Effector memory CD4-positive, alpha-beta T cell (primary cell): ENCODE measurements at places on chromosomes 5 and 9.

DNA sequence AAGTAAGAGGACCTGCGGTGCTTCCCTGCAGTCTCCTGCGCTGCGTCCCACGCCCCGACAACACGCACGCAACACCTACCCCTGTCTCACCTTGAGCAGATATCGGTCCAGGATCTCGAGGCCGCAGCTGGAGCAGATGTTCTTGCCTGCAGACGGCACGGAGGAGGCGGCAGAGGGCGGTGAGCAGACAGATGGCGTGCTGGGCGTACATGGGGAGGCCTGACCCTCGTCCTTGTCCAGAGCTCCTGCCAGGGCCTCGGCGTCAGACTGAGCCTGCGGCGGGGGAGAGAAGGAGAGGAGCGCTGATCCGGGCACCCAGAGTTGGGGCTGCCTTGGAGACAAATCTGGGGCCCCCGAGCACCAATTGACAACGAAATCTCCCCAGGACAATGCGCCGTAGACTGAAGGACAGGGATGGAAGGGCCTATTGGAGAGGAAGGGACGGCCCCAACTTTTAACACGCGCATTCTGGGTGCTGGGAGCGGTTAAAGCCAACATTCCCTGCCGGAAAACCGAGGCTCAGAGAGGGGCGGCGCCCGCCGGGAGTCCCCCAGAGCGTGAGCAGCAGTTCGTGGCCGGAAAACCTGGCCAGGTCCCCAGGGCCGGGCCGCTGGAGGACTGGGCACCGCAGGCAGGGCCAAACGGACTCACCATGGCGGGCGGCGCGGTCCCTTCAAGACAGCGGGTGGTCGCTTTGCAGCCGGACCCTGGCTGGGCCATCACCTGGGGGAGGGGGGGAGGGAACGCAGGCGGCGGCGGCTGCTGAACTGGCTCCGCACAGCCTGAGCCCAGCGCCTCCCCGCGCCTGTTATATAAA is 1.8 kb downstream of the LHX6 start:
- DNase-seq: no peak

DNA sequence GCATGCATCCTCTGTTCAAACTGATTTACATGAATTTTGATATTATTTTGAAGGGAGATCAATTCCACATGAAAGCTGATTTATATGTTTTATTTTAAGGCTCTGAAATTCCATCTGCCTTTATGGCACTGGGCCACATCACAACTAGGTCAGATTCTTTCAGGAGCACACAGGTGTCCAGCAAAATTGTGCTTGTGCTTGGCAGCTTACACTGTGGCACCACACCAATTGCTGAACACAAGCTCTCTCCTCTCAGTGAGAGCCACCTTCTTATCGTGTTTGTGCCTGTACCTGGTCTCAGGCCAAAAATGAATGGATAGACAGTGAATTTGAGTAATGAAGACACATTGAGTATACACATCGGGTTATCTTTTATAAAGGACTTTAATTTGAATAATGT is 200.4 kb downstream of the CDH10 start:
- no peak for DNase-seq

GRCh38 chr5:108334225-108334624 is 47.7 kb downstream of the FBXL17 start:
- DNase-seq: no peak

DNA sequence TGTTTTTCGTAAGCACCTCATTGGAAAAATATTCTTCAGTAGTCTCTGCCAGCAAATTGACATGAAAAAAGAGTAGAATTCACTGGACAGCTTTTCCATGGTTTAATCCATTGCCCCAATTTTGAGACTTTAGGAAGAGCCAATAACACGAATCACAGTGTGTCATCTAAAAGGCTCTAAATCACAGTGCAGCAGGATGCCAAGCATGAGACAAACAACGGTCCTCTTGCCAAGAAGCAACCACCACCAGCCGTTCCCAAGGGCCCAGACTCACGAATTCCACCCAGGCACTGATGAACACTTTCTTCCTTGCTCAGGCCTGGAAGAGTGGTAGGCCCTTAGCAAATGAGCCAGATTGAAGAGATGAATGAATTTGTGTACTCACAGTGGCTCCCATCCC is 18.3 kb upstream of the IRX4 start:
- no peak for DNase-seq

DNA sequence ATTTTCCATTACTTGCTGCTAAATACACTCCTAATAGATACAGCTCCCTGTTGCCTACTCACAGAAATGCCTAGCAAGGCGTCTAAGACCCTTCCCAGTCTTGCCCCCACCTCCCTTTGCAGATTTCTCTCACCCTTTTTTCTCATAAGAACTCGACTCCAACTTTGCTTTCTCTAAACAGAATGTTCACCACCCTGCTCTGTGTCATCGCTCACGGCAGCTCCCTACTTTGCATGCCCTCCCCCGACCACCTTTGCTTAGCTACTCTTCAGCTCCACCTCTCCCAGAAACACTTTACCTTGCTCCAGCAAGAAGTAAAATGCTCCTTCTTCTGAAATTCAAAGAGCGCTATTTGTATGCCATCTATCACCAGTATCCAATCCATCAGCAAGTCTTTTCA is 15.2 kb upstream of the PPP1R2B start:
- DNase-seq: no peak

DNA sequence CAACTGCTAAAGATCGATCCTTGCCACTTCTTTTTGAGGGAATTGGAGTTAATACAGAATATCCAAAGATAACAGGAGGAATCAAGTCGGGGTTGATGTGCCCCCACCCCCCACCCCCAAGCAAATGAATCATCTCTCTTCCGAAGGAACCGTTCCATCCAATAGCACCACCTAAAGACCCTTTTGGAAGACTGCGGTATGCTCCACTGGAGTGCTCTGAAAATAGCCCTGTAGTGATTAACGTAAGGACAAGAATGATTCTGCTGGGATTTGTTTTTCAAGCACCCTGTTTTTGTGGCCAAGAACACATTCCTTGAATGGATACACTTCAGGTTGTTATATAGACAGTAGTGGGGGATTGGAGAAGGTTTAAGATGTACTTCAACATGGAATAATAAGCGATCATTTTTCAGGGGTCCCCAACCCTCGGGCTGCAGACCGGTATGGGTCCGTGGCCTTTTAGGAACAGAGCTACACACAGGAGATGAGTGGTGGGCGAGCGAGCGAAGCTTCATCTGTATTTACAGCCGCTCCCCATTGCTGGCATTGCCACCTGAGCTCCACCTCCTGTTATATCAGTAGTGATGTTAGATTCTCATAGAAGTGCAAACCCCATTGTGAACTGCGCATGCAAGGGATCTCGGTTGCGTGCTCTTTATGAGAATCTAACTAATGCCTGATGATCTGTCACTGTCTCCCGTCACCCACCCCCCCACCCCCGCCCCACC is 44.5 kb upstream of the TMEM252 start:
- no peak for DNase-seq

DNA sequence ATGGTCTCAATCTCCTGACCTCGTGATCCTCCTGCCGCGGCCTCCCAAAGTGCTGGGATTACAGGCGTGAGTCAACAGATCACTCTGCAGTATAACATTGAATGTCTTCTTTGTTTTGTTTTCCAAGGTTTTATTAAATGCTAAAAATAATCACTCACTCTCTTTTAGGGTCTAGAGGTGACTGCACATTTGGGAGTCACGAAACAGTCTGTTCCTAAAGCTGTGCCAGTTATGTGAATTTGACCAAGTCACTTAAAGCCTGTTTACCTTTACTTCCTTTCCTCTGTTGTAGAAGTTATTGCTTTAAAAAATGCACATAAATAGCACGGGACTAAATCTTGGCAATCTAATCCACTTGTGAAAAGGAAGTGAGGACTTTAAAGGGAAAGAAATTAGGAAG is 304.9 kb upstream of the PTGER4 start:
- DNase-seq: no peak

GRCh38 chr5:147430628-147431027 is 79.2 kb downstream of the DPYSL3 start:
- DNase-seq: no peak

- no peak for DNase-seq
Measured at GRCh38 chr5:65933295-65933694, 6.9 kb downstream of the ERBIN start.

DNA sequence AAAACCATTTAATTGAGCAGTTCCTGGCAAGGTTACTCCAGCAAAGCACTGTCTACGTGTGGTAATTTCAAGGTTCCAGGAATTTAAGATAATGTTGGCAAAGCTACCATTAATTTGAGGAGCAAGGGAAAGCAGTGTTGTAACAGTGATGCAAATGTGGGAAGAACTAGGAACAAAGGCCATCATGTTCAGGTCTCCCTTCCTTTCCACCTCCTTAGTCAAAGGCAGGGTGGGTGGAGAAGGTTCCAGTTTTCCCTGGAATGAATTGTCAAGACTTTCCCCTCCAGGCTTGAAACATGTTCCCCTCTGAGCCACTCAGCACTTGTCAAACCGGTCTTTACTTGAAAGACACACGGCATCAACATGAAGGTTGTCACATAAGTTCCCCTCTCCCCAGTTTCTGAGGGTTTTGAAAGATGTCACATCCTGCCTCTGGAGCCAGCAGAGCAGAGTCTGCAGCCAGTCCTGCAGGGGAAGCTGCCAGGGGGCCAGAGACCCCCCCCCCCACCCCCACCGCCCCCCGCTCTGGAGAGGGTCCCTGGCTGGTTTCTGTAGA is 226.0 kb downstream of the GAS1 start:
- no peak for DNase-seq

GRCh38 chr9:22210262-22210661 is 201.2 kb upstream of the CDKN2B start:
- no peak for DNase-seq

- no peak for DNase-seq
Measured at GRCh38 chr5:9927521-9927997, 297.4 kb upstream of the TAS2R1 start.

- DNase-seq: no peak
Measured at GRCh38 chr5:66170195-66170919, 26.3 kb downstream of the SREK1 start.

- DNase-seq: no peak
Measured at GRCh38 chr5:34042321-34042720, 692 bp downstream of the C1QTNF3 start.

- DNase-seq: peak; percentile 31
Measured at GRCh38 chr9:91681461-91682305, 258.1 kb upstream of the NFIL3 start.

- DNase-seq: no peak
Measured at GRCh38 chr5:143248822-143249579, 154.5 kb downstream of the NR3C1 start.

DNA sequence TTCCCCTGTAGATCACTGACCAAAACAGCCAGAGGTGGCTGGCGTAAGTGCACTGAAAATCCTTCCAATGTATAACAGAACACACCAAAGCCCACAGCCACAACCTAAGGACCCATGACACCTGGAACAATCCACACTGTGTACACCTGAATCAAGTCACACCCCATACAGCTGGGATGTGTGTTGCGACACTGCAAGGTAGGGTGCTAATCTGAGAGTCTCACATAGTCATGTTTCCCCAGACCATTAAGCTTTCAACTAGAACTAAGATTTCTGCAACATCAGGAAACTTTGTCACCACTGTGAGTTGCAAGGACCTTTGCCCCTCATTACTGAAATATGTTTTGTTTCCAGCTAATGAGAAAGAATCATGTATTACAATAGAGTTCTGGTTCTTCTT is 59.4 kb downstream of the MED27 start:
- no peak for DNase-seq

DNA sequence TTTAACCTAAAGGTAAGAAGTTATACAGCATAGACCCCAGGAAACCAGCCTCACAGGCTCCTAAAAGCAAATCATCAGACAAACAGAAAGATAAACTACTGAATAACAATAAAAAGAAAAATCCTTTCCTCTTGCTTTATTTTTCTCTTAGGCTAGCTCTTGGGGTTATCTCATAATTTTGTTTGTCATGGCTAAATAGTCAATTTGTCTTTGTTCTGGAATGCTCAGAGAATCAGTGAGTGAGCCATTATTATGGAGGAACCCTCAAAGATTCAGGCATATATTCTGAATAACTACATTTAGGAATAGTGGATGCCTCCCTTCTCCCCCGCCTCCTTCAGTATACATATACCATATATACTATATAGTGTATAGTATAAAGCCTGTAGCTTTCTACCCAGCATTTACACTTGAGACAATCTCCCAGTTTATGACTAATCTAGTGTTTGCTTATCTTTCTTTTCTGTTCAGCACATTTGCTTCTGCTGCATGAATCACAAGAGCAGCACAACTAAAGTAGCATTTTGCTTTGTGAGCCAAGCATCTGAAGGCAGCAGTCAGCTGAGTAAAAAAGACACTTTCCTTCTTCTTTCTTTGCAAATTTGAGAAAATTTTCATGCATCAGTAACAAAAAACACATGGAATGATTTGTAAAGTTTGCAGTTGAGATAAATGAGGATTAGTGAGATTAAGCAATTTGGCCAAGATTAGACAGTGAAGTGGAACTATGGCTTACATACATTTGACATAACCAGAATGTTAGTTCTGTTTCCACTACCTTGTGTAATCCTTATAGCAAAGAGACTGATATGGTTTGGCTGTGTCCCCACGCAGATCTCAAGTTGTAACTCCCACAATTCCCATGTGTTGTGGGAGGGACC is 45.3 kb upstream of the PPP3R2 start:
- no peak for DNase-seq

DNA sequence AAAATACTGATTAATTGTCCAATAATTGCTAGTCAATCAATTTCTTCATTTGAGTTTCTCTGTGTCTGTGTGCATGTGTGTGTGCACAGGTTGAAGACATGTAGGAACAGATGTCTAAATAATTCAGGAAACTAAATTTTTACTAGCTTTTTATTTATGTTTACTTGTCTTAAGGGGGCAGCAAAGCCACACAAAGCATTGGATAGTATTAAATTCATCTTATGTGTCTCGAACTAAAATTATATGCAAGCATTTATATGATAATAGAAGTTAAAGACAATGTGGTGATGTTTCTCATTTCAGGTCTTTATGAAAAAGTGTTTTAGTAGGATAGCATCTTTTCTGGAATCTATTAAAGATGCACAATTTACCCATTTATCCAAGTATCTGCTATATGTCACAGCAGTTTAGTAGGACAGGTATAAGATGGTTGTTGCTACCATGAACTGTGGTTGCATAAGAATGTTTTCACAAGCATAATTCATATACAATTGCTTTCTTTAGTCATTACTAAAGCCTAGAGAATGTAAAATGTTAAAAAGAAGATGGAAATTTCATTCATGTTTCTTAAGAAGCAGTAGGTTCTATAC is 784.6 kb upstream of the NUDT12 start:
- no peak for DNase-seq

GRCh38 chr9:130182381-130182909 is 10.2 kb downstream of the NCS1 start:
- DNase-seq: no peak

- DNase-seq: peak; percentile 54
Measured at GRCh38 chr5:123549256-123549904, 37.4 kb downstream of the CSNK1G3 start.
